BJ (cell line): ENCODE measurements at places on chromosomes 5 and 9. TPM values are rescaled to one million over a fixed set of nuclear protein-coding genes. Genes with fewer than 3 reads are reported as not detected.

DNA sequence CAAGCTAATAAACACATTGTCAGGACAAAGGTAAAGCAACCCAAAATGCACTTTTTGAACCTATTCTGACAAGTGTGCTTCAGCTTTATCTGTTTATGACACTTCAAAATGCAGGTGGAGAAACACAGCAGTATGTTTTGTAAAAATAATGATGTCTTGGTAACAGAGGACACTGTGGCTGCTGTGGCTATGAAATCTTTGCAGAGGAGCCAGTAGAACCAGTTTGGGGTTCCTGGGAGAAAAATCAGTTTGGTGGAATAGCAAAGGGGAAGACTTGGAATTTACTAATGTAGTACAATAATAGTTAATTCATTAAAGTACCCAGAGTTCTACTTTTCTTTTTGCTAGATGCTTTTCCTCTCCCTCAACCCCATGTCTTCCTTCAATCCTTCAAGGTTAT lies 40.6 kb downstream of the SIL1 start:
- DNase-seq: no peak

Gene CATSPER3
- polyA plus RNA-seq: 0.38 and 0.43 TPM in 2 replicates

DNA sequence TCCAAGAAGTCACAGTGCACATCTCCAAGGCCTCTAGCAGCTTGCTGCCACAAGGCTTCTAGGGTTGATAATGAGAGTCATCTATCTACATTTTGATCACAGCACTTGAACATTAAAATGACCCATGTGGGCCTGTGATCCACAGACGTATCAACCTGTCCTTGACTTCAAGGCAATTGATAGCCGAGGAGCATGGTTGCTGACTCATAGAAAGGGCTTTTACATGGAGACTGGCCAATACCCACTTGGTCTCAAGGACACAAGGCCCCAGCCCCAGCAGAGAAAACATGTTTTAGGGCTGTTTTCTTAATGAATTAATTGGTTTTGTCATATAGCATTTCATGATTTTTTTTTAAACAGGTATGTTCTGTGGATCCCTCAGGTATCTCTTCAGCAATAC lies 314.0 kb downstream of the SEMA5A start:
- no peak for DNase-seq

GRCh38 chr5:132369474-132370180 lies at the start of gene SLC22A5:
Gene SLC22A5, plus strand, starts transcription at chr5:132369710. Its CDS starts 263 bp downstream, at chr5:132369973.
- no peak for DNase-seq

Gene TMEM8B
- polyA plus RNA-seq: 3.4 and 5.6 TPM in 2 replicates

Gene GBGT1
- 5.0 and 10.3 TPM in 2 replicates for polyA plus RNA-seq

GRCh38 chr5:14386884-14387624 lies 194.5 kb upstream of the OTULINL start:
- no peak for DNase-seq

Gene TAF11L10
- polyA plus RNA-seq: not detected in 2 replicates

Gene SH2D3C
- 0.04 and 0.06 TPM in 2 replicates for polyA plus RNA-seq

DNA sequence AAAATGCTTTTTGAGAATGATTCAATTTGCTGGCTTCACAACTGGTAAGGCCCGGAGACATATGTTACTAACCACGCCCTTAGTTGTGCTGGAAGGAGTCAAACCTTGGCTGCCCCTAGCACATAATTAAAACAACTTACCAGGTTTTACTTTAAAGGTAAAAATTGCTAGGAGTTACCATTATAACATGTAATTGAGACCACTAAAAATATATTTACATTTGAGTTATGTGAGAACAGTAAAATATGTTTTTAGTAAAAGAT lies 435.6 kb upstream of the CDH9 start:
- DNase-seq: no peak

Gene SPATA31A3
- polyA plus RNA-seq: not detected in 2 replicates

Gene DDX4
- not detected in 2 replicates for polyA plus RNA-seq

- no peak for DNase-seq
Observed at GRCh38 chr5:104095527-104095926, 532.9 kb upstream of the NUDT12 start.

DNA sequence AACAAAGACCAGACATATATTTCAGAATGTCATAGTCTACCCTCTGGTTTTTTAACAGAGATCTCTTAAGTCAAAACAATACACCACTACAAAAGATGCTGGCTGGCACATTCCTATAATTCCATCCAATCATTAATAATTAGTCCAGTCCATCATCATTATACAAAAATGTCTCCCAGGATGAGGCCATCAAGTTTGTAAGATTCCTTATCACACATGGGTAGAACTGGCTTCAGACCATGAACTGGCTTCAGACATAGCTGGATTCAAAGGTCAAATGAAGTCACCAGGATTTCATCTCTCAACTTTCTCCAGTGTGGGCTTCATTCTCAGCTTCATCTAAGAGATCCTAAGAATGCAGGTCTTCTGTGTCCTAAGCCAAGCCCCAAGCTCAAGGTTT lies 147.1 kb downstream of the ENC1 start:
- DNase-seq: no peak

- DNase-seq: no peak
Observed at GRCh38 chr5:36573438-36573837, 33.0 kb upstream of the SLC1A3 start.

- no peak for DNase-seq
Observed at GRCh38 chr9:97788763-97789663, 64.0 kb upstream of the FOXE1 start.

- no peak for DNase-seq
Observed at GRCh38 chr9:76605321-76605900, 146.4 kb downstream of the GCNT1 start.

GRCh38 chr9:112446080-112446479 lies 40.5 kb upstream of the KIAA1958 start:
- DNase-seq: no peak

Gene GPR151
- polyA plus RNA-seq: not detected in 2 replicates

Gene ABHD17B
- polyA plus RNA-seq: 9.0 and 14.2 TPM in 2 replicates

DNA sequence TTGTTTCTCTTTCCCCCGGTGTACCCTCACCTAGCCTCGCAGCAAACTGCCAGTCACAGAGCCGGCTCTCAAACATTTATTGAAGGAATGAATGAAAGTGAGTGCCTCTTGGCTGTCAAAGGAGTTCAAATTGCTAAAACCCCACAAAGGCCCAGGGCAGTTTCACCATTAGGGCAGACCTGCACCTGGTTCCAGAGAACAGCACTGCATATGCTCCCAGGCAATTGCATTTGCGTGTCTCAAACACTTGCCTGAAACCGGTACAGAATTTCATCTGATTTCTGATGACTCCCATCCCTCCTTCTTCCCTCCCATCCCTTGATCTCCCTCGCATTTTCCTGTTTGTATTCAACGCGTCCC lies 165.6 kb upstream of the ZNF462 start:
- DNase-seq: no peak

Gene TGFBR1
- polyA plus RNA-seq: 73.5 and 97.7 TPM in 2 replicates

DNA sequence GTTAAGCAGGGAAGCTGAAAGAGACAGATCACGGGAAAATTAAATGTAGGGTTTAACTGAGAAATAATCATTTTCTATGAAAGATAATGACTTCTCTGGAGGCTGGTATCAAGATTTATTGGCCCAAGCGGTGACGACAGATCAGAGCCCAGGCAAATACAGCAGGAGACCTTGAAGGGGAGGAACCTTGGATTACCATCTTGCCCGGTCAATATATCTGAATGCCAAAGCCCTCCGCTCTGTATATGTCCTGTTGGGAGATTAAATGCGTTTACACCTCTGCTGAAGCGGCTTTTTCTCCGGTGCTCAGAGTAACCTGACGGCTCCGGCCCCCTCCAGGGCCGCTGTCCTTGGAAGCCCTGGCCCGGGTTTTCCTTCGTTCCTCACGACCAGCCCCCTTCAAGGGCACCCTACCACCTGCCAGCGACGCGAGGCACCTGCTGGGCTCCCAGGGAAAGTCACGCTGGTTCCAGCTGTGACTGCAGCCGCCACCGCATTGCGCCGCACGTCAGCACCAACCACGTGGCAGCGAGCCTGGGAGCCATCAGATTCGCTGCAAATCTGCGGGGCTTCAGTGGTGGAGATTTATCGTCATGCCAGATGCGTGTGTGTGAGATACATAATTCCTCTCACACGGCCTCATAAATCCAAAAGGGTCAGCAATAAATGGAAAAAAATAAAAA lies 4.4 kb upstream of the QSOX2 start:
- no peak for DNase-seq

GRCh38 chr5:61298066-61298465 lies 34.0 kb upstream of the ZSWIM6 start:
- DNase-seq: no peak

DNA sequence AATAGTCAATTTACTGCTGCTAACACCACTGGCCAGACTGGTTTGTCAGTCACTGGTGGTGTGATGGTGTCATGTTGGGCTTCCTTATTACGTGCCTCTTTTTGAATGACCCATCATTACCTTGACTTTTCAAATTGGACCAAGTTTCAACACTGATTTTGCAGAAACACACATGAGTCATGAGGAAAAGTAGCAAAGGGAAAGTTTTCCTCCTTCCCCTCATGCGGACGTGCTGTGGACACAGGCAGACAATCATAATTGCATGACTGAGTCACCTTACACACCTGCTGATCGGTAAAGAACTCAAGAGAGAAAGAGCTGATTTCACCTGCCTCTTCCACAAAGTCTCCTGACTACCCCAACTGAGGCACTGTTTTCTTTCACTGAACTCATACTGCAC lies 324.5 kb downstream of the ARRDC3 start:
- DNase-seq: no peak

DNA sequence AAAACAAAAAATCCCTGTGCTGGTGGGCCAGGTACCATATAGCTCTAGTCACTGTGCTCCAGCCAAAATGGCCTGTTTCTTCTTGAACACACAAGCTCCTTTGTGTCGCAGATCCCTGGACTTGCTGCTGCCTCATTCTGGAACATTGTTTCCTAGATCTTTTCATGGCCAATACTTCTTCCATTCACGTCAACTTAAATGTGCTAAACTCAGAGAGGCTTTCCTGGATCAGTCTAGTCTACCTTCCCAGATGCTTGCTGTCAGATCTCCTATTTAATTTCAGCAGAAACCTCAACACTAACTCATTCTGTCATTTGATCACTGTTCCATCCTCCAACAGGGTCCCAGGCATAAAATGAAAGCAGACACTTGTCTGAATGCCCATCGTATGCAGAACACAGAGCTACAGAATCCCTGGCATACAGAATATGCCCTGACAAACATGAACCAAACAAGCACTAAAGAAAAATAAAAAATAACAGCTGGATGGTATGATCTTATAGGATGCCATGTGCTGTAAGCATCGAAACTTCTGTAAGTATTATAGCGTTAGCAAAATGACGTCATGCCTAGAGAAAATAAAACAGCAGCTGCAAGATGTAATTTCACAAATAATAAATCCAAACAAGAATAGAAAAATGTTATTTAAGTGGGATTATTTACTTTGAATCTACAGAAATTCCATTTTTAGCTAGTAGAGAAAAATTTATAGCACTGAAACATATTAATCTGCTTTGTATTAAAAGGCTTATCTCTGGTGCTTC lies 403.7 kb upstream of the DAP start:
- no peak for DNase-seq

Gene CD274
- polyA plus RNA-seq: 3.8 and 4.4 TPM in 2 replicates

DNA sequence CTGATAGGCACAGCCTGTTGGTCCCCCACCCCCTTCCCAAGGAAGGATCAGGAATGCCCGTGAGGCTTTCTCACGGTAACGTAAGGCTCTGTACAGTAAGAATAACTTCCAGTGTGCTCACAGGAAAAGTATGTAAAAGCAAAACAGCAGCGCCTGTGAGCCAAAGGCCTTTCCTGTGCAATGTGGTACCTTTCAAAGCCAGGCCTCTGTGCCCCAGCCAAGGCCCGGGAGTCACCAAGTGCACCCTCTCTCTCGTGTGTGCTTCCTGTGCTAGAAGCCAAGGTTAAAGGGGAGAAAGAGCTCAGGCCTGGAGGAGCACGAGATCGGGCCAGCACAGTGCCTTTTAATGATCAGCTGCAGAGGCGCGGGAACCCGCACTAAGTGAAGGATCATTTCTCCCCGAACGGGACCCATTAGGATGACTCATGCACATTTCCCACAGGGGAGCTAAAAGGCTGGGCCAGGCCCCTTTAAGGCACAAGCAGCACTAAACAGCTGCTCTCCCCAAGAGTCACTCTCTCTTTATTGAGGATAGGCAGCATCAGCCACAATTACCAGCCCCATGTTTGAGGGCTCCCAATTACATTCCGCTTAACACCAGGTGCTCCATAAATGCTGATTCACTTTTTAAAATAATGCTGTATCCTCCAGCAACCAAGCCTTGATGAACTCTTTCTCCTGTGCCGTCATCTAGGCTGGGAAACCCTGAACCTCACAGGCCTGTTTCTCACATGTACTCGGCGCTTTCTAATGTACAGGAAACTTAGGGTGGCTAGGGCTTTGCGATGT lies 42.8 kb downstream of the SHB start:
- peak; percentile 87 for DNase-seq

DNA sequence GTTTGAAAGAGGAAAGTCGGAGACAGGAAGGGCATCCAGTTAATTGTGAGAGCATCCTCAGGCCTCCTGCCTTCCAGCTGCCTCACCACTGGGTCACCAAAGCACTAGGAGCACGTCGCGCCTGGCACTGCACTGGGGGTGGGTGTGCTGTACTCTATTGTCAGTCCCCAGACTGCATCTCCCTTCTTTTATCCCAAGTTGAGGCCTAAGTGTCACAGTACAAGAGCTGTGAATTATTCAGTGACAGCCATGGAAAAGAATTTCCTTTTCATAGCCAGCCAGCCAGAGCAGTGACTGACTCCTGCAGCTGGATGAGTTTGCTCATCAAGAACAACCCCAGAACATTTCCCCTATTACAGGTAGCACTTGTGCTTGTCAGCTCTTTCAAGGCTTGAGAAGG lies 16.3 kb downstream of the CLTA start:
- DNase-seq: no peak

Gene HTR1A
- not detected in 2 replicates for polyA plus RNA-seq

DNA sequence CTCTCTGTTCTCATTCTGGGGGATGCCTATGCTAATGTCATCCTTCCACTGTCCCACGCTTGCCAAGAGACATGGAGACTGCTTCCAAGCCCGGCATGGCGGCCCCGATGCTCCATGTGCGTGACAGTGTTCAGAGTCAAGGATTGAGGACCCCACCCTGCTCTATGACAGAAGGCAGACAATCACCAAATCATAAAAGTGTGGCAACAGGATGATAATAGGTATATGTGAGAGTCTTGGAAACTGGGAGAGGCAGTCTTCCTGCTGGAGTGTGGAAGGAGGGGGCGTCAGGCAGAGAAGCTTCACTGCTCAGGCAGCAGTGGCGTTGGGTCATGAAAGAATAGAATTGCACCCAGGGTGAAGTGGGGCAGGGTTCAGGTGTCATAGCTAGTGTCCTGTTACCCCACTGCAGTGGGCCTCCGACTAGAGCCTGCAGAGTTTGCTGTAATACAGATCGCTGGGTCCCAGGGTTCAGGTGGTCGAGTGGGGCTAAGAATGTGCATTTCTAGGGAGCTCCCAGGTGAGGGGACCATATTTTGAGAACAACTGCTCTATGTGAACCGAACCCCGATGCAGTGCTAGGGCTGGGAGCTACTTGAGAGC lies 12.5 kb upstream of the GADD45G start:
- no peak for DNase-seq

GRCh38 chr9:15300218-15300617 lies 6.8 kb downstream of the TTC39B start:
- no peak for DNase-seq

Gene UGT3A1
- not detected in 2 replicates for polyA plus RNA-seq

DNA sequence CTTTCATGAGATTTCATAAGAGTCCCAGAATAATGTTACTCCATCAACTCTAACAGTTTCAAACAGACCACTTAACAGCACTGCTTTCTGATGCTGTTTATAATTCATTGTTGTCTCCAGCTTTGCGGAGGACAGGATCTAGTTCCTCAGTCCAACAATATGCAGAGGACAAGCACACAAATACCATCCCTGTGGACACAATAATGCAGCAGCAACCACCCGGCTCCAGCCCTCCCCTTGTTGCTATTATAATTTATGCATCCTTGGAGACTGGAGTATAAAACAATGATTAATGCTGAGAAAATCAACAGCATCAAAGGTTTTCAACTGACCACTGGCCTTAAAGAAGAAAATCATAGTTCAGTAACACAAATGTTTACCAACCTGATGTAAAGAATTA lies 108.3 kb downstream of the DENND1A start:
- no peak for DNase-seq
